DND-41 (cell line): ENCODE measurements at places on chromosomes 6 and 20.
A peak's percentile ranks its signal among the peaks of the same experiment; 100 is the strongest.

GRCh38 chr6:5138995-5139827 lies 54.1 kb downstream of the PPP1R3G start:
- DNase-seq: no peak

GRCh38 chr20:5779071-5779900 lies 29.1 kb downstream of the SHLD1 start:
- no peak for DNase-seq

- peak; percentile 75 for DNase-seq
These were observed 604 bp upstream of the RAB5IF start for GRCh38 chr20:36604952-36605398.

DNA sequence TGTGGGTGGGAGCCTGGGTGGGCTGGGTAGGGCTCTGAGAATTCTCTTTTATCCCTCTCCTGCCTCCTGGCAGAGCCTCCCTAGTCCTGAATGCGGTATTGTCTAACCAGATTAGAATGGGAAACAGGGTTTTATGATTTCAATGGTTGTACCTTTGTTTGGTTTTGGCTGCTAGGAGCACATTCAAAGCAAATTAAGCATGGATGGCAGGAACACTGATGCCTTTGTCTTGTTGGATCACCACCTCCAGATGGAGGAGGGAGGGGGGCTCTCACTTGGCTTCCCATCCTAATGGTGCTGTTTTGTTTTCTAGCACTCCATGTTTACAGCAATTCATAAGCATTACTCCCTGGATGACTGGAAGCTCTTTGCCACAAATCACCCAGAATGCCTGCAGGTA lies 11.6 kb downstream of the GMPR start:
- DNase-seq: no peak

DNA sequence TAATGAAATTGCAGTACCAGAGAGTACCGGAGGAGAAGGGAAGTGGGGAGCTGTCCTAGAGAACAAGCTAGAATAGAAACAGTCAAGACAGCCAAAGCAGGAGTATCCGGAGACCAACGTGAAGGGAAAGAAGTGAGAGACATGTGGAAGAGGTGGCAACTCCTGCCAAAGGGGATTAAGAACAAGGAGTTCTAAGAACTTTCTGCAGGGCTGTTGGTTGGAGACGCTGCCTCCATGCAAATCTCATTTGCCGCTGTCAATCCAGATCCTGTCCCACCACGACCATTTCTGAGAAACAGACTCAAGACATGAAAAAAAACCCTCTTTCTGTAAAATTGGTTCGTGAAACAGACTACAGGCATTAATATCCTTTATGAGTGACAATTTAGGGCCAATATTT lies 595.7 kb downstream of the PTPRT start:
- no peak for DNase-seq

- DNase-seq: no peak
These were observed 404.2 kb upstream of the CITED2 start for GRCh38 chr6:139778688-139779087.

GRCh38 chr20:58514321-58515232 lies 622 bp downstream of the APCDD1L start:
- DNase-seq: no peak

GRCh38 chr6:70176842-70177550 lies 125.9 kb downstream of the COL9A1 start:
- DNase-seq: no peak

DNA sequence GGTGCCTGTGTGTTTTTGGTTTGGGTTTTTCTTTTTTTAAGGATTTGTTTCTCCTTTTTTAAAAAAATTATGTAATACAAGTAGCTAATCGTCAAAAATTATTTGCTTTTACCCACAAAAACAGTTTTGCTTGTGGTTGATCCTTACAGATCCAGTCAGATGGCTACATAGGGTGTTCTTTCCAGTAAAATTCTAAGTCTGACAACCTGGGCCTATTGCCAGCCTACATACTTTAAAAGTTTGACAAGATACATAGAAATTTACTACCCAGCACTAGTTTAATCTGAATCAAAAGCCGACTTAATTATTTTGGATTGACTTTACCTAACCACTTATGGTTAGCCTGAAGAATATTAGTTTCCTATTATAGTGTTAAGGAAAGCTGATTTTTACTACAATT lies 2.1 kb upstream of the SOX4 start:
- no peak for DNase-seq

DNA sequence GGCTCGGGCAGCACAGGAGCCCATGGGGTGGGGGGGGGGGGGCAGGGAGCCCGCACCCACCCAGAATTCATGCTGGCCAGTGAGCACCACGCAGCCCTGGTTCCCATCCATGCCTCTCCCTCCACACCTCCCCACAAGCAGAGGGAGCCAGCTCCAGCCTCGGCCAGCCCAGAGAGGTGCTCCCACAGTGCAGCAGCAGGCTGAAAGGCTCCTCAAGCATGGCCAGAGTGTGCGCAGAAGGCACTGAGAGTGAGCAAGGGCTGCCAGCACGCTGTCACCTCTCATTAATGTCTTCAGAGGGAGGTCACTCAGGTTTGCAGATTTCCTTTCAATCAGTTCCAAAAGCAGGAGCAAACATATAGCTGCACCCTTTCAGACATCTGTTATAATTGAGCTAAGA lies 32.4 kb downstream of the GSTA4 start:
- DNase-seq: no peak

DNA sequence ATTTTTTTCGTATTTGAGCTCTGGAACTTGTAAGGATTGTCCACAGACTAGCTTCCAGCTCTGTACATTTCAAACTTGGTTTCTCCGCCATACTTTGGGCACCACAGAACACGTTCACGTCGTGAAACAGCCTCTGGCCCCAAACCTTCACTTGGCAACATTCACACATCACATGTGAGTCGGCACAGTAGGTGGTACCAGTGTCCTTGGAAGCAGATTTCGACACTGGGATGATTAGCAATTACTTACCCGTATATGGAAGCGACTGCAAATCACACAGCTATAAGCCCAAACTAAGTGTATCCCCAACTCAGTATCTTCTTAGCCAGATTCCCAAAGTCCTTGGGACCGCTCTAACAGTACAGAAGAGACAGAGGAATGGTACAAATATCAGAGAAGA lies 60.2 kb downstream of the MAFB start:
- DNase-seq: no peak
